ENCODE measurements at places on chromosomes 5 and 9. TPM values are rescaled to one million over a fixed set of nuclear protein-coding genes. Genes with fewer than 3 reads are reported as not detected.

GRCh38 chr9:107705521-107705920 lies 216.0 kb upstream of the KLF4 start:
- no peaks in the 10 kb centered on the region for H3K36me3 ChIP-seq
- H3K27ac ChIP-seq, result no peak overlapping the region
- H3K27me3 ChIP-seq, result no peaks in the 10 kb centered on the region
- no peak for DNase-seq

DNA sequence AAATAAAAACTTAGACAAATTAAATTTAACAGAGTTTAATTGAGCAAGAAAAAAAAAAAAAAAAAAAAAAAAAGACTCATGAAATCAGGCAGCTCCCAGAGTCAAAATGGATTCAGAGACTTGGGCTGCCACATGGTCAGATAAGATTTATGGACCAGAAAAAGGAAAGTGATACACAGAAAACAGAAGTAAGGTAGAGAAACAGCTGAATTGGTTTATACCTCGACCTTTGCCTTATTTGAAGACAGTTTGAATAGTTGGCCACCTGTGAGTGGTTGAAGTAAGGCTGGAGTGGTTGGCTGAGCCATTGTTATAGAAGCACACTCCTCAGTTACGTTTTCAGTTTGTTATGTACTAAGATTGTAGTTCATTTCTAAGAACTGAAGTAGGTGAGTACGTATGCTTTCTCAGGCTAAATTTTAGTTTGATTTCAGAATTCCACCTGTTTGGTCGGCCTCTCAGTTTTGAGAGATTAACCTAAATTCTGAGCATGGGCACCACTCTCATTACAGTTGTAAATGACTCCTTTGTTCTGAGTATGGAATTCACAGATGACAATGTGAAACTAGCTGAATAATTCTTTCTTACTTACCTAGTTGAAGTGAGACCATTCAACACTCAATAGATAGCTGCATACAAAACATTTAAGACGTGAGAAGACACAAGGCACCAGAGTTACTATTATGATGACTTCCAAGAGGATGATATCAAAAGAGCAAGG lies 149.0 kb downstream of the AOPEP start:
- H3K27me3 ChIP-seq, result peaks cover 22% of the 10 kb centered on the region
- DNase-seq, result no peak
- no peak overlapping the region for H3K27ac ChIP-seq

The MLANA gene
- not detected for total RNA-seq

DNA sequence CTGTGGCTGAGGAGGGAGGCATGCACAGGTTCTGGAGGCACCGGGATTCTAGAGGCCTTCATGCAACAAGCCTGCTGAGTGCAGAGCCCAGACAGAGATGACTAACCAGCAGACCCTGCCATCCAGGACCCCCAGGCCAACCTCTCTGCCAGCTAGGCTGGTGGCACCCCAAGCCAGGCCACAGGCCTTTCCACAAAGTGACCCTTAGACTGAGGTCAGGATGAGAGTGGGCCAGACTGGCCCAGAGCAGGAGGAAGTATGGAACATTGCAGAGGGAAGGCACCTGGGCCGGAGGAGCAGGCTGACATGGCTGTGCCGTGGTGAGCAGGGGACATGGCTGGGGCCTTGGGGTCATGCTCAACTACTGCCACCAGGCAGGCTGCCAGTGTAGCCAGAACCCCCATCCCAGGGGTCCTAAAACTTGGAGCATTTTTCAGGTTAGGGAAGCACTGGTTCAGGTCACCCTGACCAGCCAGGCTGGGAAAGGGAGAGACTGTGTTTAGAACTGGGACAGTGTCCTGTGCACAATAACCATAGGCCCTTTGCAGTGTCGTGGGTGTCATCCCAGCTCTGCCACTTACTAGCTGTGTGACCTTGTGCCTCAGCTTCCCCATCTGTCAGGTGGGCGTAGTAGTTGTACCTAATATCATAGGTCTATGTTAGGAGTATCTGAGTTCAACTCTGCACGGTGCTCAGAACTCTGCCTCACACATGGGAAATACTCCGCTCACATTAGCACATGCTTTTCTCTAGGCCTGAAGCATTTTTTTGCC lies 17.3 kb downstream of the TCF7 start:
- peak overlapping the region; percentile 91 for H3K27ac ChIP-seq
- peak overlapping the region; percentile 55 for H3K4me3 ChIP-seq
- peaks cover 68% of the 10 kb centered on the region for H3K36me3 ChIP-seq
- H3K27me3 ChIP-seq, result no peaks in the 10 kb centered on the region
- no peak for DNase-seq

- H3K36me3 ChIP-seq, result no peaks in the 10 kb centered on the region
- H3K4me1 ChIP-seq, result no peaks in the 10 kb centered on the region
- no peak for DNase-seq
- H3K27me3 ChIP-seq, result no peaks in the 10 kb centered on the region
Observed at GRCh38 chr5:126228934-126229333, 194.3 kb upstream of the GRAMD2B start.

- no peaks in the 10 kb centered on the region for H3K27me3 ChIP-seq
- peaks cover 21% of the 10 kb centered on the region for H3K36me3 ChIP-seq
- no peak overlapping the region for H3K27ac ChIP-seq
- H3K4me3 ChIP-seq, result no peak overlapping the region
Observed at GRCh38 chr5:154042766-154043165, 4.0 kb downstream of the MFAP3 start.

GRCh38 chr9:29241320-29241719 lies 1668.0 kb upstream of the C9orf72 start:
- no peak overlapping the region for H3K27ac ChIP-seq
- no peaks in the 10 kb centered on the region for H3K27me3 ChIP-seq
- no peak overlapping the region for H3K4me3 ChIP-seq
- H3K4me1 ChIP-seq, result no peaks in the 10 kb centered on the region
- H3K36me3 ChIP-seq, result no peaks in the 10 kb centered on the region
- DNase-seq, result no peak

- H3K36me3 ChIP-seq, result no peaks in the 10 kb centered on the region
- H3K4me3 ChIP-seq, result no peak within 1 kb of the TSS
Observed at GRCh38 chr5:161847941-161848391, at the start of gene GABRA1. Gene GABRA1, plus strand, starts transcription at chr5:161848120. Its CDS starts 2,691 bp downstream, at chr5:161850811.

- H3K27ac ChIP-seq, result no peak overlapping the region
- no peaks in the 10 kb centered on the region for H3K36me3 ChIP-seq
- DNase-seq, result no peak
Observed at GRCh38 chr9:133934482-133935232, 57.5 kb downstream of the VAV2 start.

- H3K27me3 ChIP-seq, result peaks cover 12% of the 10 kb centered on the region
- peaks cover 48% of the 10 kb centered on the region for H3K36me3 ChIP-seq
- peak; percentile 75 for DNase-seq
- H3K4me1 ChIP-seq, result peaks cover 67% of the 10 kb centered on the region
- H3K4me3 ChIP-seq, result peak within 1 kb of the TSS; percentile 89
Observed at GRCh38 chr5:173327948-173328843, at the start of gene STC2. Gene STC2, minus strand, starts transcription at chr5:173328414. Its CDS starts 221 bp downstream, at chr5:173328193.

All from activated CD8-positive, alpha-beta T cell treated with anti-CD3 and anti-CD28 coated beads, Interleukin-2, amount 10 ng/mL, durations not matched to agents 7 days and 5 days (primary cell).